ENCODE measurements at places on chromosomes 2 and 18.

DNA sequence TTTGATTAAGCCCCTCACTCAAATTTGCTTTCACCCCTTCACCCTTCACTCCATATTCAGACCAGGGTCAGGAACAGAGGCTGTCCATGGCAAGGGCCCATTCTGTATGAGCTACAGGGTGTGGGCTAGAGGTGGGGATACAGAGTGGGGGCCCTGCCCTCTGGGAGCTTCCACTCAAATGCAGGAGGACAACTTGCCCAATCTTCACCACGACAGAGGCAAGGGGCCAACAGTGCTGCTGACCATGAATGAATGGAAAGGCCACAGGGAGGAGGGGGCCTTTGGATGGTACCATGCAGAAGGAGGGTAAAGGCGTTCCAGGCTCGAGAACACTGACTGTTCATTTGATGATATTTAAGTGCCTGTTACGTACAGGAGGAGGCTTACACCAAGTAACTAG, 22.8 kb downstream of the ADRA2B start:
- DNase-seq, result no peak

- DNase-seq, result peak; percentile 53
Observed at GRCh38 chr18:36460324-36460850, 162.9 kb downstream of the FHOD3 start.

DNA sequence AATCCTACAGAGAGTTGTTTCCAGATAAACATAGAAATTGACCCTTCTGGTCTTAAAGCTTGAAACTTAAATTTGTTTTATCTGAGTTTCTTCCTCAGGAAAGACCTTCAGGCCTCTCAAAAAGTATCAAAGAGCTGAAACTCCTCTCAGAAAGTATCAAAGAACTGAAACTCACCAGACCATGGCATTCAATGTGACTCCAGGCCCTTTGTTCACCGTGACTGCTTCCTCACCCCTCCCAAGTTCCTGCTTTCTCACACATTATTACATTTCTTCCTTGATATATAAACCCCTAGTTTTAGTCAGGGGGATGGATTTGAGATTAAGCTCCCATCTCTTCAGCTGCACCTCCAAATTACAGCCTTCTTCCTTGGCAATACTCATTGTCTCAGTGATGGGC, 6.0 kb downstream of the ANKMY1 start:
- no peak for DNase-seq

GRCh38 chr2:120783371-120783791, 47.7 kb downstream of the GLI2 start:
- DNase-seq, result peak; percentile 42

DNA sequence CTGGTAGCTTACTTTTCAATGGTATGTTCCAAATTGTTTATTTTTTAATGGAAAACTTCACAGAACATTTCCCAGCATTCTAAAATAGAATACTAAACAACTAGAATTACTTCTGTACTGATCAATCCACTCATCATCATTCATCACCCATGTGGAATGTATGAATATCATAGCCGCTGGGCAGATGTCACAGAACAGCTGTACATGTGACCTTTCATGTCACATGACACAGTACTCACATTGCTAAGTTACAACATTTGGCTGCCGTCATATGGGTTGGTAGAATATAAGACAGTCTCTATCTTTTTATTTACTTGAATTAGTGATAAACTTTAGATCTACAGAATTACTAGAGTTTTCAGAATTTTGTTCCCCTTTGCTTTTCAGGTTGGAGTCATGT, 387.6 kb downstream of the ZEB2 start:
- no peak for DNase-seq

GRCh38 chr2:121994238-121995206, 239.1 kb downstream of the TSN start:
- DNase-seq, result no peak

DNA sequence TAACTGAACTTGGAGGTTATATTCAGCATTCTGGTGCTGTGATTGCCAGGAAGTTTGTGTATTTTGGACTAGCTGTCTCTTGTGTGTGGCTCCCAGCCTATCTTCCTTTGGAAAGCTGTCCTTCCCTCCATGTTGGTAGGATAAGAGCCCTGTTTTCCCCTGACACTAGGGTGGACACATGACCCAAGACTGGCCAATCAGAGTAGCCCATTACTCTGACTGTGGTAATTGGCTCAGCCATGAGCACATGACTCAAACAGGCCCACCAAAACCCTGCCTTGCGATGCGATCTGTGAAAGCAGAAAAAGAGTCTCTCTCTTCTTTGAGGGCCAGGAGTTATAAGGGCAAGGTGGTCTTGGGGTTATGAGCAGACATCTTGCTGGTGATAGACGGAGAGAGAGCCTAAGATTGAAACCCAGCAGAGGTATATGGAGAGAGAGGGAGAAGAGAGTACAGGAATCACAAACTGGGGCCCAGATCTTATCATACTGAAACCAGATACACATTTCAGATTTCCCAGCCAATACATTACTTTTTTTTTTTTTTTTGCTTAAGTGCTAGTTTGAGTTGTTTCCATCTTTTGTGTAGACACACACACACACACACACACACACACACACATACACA, 45.3 kb upstream of the SERPINE2 start:
- no peak for DNase-seq

DNA sequence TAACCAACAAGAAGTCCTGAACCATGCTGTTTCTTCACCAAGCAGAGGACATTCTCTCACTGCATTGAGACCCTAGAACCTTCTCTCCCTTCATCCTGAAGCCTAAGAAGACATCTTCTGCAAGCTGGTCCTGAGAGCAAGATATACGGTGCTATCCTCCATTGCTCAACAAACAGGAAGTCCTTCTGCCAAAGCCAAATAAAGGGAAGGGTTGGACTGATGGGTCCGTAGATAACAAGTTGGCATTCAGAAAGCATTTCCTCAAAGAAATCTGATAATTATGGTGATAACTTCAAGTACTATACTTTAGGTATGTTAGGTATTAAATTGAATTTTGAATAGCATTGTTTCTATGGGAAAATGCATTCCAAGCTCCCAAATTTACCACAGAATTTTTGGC, 23.3 kb downstream of the GRB14 start:
- no peak for DNase-seq

DNA sequence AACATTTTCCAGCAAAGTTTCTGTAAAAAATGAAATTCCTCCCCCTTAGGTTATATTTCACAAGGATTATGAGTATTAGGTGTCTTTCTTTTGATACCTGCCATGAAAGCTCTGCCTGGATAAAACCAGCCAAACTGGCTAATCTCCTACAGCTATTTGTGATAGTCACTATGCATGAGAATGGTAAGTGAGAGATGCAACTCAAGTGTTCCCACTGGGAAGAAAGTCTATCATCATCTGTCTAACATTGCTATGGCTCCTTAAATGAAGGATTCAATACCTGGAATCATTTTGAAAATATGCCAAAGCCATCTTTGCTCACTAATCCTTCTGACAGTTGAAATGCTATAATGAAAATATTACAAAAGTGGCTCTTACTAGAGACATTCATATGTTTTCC, 339.9 kb upstream of the LRRTM4 start:
- no peak for DNase-seq

GRCh38 chr2:128628996-128629395, 310.3 kb upstream of the HS6ST1 start:
- DNase-seq, result no peak

DNA sequence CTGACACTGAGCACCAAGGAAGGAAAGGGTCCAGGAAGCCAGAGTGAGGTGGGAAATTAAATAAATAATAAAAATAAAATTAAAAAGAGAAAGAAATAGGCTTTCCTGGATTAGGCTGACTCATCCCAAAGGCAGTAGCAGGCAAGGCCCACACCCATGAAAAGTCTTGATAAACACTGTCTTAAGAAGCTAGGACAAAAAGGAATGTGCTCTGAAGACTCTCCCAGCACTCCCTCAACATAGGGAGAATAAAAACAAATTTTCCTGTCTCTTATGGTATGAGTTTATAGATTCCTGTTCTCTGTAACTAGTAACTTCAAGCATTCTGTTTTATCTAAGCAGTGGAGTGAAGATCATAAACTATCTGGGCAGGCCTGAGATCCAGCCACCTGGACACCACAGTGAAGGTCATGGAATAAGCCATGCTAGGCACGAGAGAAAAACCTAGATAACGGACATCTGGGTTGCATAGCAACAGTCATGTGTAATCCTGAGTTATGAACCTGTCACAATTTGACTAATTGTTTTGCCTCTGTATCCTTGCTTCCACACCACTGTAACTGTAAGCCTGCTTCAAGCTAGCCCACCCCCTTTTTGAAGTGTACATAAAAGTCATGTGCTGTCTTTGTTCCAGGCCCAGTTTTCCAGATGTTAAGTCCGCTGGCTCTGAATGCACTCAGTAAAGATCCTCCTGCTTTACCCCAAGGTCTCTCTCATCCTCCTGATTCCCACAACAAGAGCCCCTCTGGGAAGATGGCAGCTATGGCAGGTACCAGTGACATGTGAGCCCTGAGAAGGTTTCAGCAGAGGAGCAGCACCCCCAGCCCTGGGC, 107.8 kb downstream of the NDUFA10 start:
- no peak for DNase-seq

DNA sequence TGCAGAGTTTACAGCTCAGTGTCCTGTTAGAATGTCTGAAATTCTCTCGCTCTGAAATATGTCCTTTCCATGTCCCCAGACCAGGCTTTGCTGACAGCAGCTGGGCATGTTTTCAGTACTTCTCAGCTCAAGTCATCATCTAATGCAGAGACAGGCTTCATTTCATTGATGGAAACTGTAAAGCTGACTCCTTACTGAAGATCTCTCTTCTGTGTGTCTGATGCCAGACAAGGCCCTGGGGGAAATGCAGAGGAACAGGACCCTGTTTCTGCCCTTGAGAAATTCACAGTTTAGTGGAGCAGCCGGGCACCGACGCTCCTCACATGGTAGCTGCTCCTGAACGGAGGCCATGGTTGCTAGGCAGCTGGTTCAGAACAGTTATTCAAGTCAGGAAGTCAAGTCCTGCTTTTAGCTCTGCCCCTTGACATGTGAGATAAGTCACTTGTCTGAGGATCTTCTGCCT, 24.6 kb upstream of the FZD7 start:
- no peak for DNase-seq

GRCh38 chr2:224938651-224939182, 103.6 kb downstream of the DOCK10 start:
- peak; percentile 77 for DNase-seq

- no peak for DNase-seq
Observed at GRCh38 chr18:52875725-52876124, 535.7 kb downstream of the DCC start.

DNA sequence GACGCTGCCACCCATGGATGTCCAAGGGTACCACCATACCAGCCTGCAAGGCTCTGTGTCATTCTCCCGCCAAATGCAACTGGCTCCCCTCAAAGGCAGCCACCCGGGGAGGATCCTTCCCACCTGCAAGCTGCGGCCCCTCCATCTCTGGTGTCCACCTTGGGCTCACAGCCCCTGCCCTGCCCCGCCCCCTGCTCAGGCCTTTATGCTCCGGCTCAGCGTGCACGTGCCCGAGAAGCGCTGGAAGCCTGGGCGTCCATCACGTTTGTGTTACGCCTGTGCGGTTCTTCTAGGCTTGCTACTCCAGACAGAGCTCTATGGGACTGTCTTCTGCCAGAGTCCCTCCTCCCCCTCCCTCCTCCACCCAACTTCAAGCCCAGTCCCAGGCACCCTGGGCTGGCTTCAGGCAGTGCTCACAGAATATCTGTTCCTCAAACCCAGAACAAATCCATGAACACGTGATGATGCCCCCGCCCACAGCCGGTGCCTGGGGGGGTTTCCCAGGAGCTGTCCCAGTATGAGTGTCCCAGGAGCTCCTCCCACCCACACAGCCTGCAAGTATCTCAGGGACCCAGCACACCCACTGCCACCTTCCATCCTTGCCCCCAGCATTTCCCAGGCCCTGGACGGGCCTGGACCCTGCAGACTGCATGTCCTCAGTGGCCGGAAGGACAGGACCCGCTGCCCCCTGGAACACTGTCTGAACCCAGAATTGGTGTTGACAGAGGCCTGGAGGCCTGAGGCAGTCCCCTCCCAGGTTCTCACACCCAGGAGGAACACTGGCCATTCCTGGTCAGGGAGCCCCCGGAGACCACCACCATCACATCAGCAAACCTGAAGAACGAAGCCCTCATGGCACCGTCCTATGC, 30.3 kb downstream of the KIF1A start:
- DNase-seq, result no peak

DNA sequence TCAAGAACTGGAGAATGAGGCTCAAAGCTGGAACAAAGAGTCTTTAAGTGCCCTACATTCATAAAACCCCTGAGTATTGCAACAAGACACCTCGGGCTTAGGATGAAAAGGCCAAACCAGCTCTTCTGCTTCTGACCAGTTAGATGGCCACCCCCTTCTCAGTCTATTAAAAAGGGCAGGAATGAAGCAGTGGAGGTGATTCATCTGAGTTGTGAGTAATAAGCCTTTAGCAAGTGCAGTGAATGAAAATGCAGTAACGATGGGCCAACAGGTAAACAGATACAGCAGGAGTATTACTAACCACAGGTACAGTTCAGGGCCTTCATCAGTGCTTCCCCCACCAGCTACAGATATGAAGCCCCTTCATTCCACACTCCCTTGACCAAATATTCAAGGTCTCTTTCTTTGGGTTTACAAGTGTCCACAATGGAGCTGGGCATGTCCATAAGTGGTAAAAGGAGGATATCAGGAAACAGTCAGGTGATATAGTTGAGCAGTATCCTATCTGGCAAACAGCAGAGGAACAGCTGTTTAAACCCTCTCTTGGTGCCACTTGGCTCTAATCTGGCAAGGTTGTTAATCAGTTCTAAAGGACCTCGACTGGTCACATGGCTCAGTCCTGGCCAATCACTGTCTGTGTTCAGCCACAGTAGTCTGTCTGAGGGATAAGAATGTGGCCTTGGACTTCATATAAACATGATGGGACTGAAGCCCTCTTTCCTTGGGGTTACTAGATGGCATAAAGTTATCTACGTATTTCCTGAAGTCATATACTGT, 17.8 kb downstream of the SERPINB13 start:
- DNase-seq, result peak; percentile 32

DNA sequence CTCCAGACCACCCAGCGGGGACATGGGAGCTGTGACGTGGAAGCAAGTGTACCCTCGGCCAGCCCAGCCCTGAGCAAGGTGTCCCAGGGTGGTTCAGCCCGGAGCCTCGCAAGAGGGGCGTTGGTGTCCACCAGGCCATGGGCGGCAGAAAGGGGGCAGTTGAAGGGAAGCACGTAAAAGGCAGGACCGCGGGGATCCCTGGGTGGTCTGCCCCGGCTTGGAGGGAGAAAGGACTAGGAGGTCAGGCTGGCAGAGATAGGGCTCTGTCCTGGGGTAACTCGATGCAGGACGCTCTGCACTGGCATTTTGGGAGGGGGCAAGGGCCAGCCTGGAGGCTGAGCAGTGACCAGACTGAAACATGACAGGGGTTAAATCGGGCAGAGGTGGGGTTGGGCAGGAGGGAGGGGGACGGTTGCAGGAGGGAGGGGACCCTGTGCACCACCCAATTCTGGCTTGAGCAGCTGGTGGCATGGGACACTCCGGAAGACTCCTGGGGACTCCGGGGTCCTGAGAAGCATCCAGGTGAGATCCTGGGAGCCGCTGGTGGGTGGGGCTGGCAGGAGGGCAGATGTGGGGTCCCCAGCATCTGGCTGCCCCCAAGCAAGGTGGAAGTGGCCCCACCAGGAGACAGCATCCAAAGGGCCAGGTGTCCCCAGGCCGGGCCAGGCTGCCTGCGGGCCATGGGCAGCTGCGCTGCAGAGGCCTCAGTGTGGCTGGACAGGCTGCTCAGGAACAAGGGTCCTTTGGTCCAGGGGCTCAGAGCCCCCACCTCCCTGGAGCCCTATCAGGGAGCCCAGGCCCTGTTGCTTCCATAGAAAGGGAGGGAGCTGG, 46.8 kb upstream of the GPC1 start:
- no peak for DNase-seq

GRCh38 chr2:119249311-119249710, 25.7 kb downstream of the STEAP3 start:
- no peak for DNase-seq

GRCh38 chr2:53448086-53448485, 319.5 kb upstream of the CHAC2 start:
- DNase-seq, result no peak

All from NCI-H69 (cell line).